Fibroblast of lung (primary cell): ENCODE measurements at places on chromosomes 1 and 21. TPM values are rescaled to one million over a fixed set of nuclear protein-coding genes. Genes with fewer than 3 reads are reported as not detected.

DNA sequence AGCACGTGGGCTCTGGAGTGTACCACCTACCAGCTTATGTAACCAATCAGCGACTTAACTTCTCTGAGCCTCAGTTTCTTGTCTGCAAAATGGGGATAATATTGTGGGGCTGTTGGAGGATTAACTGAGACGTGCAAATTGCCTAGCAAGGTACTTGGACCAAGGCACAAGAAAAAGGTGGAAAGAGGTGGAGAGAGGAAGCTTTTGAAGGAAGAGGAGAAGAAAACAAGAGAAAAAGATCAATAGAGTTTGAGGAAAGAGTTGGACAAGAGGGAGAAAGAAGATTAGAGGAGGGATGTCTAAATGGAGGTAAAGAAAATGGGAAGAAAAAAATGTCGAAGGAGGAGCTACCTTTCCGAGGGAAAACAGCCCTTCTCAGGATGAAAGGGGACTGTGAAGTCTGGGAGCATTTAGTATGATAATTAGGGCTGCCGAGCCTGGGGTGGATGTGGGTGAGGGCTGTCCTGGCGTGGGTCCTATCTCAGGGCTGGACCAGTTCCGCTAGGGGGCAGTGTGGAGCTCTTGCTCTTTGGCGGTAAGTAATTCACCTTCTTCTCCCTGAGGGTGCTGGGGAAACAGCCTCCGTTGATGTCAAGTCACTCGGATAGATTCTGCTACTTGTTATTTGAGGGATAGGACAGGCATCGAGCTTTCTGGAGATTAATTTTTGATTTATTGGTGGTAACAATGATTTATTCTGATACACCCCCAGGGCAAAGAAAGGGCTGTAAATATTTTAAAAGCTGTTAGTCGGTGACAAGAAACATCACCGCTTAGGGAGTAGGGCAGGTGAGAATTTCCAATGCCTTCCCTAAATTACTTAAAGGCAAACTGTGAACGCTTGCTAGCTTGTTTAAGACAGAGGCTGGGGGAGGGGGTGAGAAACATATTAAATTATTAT lies 79.0 kb upstream of the NFASC start:
- DNase-seq, result peak; percentile 51
- H3K4me1 ChIP-seq, result no peaks in the 10 kb centered on the region
- peaks cover 5% of the 10 kb centered on the region for H3K27me3 ChIP-seq

DNA sequence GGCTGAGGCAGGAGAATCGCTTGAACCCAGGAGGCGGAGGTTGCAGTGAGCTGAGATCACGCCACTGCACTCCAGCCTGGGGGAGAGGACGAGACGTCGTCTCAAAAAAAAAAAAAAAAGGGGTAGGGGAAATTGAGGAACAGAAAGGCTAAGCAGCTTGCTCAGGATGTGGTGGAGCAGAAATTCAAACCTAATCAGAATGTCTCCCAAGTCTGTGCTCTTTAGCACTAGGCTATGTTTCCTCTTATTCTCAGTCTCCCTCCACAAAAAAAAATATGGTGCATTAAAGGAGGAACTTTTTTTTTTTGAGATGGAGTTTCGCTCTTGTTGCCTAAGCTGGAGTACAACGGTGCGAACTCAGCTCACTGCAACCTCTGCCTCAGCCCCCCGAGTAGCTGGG lies 114.2 kb downstream of the SLC16A1 start:
- no peak overlapping the region for H3K27ac ChIP-seq
- H3K4me3 ChIP-seq, result no peak overlapping the region
- no peaks in the 10 kb centered on the region for H3K4me1 ChIP-seq
- peaks cover 4% of the 10 kb centered on the region for H3K27me3 ChIP-seq

- no peaks in the 10 kb centered on the region for H3K27me3 ChIP-seq
- no peak overlapping the region for H3K4me3 ChIP-seq
- H3K4me1 ChIP-seq, result no peaks in the 10 kb centered on the region
- no peak overlapping the region for H3K27ac ChIP-seq
- peaks cover 85% of the 10 kb centered on the region for H3K36me3 ChIP-seq
Observed at GRCh38 chr21:45998276-45998701, 16.7 kb downstream of the COL6A1 start.

DNA sequence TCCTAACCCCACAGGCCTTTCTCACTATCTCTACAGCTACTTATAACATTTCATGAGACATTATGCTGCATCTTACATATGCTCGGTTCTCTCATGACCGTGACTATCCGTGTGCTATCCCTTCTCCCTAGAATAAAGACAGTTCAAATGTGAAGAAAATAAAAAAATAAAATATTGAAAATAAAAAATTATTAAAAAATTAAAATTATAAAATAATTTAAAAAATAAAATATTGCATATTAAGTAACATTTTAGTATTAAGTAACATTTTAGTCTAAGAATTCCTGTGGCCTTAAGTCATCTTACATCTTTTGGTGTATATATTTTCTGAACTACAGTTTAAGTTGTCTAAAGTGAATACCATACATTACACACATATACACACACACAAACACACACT lies 415.5 kb downstream of the DPYD start:
- no peaks in the 10 kb centered on the region for H3K27me3 ChIP-seq
- H3K4me3 ChIP-seq, result no peak overlapping the region
- H3K27ac ChIP-seq, result no peak overlapping the region

GRCh38 chr1:94602316-94602715 lies 60.8 kb upstream of the F3 start:
- H3K27me3 ChIP-seq, result no peaks in the 10 kb centered on the region
- no peak overlapping the region for H3K27ac ChIP-seq
- H3K4me1 ChIP-seq, result peaks cover 4% of the 10 kb centered on the region
- H3K36me3 ChIP-seq, result no peaks in the 10 kb centered on the region
- no peak overlapping the region for H3K4me3 ChIP-seq

DNA sequence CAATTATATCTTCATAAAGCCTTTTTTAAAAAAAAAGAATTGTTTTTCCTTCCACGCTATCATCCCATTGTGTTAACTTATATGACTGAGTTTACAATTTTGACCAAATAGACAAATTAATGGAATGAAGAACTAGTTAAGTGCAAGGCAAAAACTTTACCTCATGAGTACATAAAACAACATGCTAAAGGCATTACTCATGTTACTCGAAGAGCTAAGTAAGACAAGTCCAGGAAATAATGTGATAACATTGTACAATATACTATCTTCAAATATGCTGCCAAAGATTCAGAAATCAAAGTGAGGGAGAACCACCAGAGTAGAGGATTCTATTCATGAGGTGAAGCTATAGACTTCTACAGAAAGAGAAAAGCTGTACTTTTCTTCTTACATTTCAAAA lies 24.2 kb upstream of the DYNLT5 start:
- H3K4me1 ChIP-seq, result peaks cover 3% of the 10 kb centered on the region
- H3K27me3 ChIP-seq, result no peaks in the 10 kb centered on the region
- H3K36me3 ChIP-seq, result no peaks in the 10 kb centered on the region
- no peak overlapping the region for H3K27ac ChIP-seq

DNA sequence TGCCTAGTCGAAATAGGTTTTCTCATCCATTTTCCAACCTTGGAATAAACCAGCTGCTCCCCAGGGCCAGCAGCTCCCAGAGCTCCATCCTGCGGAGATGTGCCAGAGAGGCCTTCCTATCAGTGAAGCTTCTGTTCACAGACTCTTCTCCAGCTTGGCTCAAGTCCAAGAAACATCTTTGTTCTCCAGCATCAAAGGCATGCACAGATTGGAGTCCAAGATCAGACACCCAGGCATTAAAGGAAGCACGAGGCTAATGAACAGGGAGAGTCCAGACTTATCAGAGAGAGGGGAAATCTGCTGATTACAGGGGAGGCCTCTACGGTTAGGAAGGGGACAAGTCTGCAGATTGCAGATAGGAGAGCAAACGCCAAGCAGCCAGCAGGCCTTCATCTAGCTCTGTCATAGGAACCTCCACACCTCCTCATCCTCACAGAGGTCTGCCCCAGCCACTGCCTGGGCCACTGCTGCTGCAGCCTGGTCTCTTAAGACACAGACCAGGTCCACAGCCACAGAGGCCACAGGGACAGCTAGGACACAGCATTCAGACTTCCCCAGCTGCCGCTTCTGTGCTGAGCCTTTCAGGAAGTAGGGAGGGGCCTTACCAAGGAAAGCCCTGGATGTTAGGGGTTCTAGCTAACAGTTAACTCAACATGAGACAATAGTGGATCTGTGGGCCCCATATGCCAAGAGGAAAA lies 3.4 kb downstream of the PRR9 start:
- DNase-seq, result no peak
- no peaks in the 10 kb centered on the region for H3K4me1 ChIP-seq
- no peaks in the 10 kb centered on the region for H3K27me3 ChIP-seq
- no peak overlapping the region for H3K4me3 ChIP-seq
- H3K27ac ChIP-seq, result no peak overlapping the region

- H3K4me3 ChIP-seq, result no peak overlapping the region
- peaks cover 2% of the 10 kb centered on the region for H3K36me3 ChIP-seq
- no peaks in the 10 kb centered on the region for H3K27me3 ChIP-seq
- H3K4me1 ChIP-seq, result peaks cover 4% of the 10 kb centered on the region
- no peak for DNase-seq
- H3K27ac ChIP-seq, result no peak overlapping the region
Observed at GRCh38 chr21:42980312-42981213, 6.2 kb downstream of the PKNOX1 start.

GRCh38 chr1:169298441-169298840 lies 69.2 kb downstream of the NME7 start:
- H3K4me1 ChIP-seq, result no peaks in the 10 kb centered on the region
- H3K36me3 ChIP-seq, result no peaks in the 10 kb centered on the region
- DNase-seq, result no peak
- H3K27me3 ChIP-seq, result no peaks in the 10 kb centered on the region

GRCh38 chr21:46356494-46357334 lies 32.8 kb downstream of the PCNT start:
- H3K27ac ChIP-seq, result no peak overlapping the region
- no peaks in the 10 kb centered on the region for H3K27me3 ChIP-seq
- H3K36me3 ChIP-seq, result peaks cover 23% of the 10 kb centered on the region
- no peak overlapping the region for H3K4me3 ChIP-seq

DNA sequence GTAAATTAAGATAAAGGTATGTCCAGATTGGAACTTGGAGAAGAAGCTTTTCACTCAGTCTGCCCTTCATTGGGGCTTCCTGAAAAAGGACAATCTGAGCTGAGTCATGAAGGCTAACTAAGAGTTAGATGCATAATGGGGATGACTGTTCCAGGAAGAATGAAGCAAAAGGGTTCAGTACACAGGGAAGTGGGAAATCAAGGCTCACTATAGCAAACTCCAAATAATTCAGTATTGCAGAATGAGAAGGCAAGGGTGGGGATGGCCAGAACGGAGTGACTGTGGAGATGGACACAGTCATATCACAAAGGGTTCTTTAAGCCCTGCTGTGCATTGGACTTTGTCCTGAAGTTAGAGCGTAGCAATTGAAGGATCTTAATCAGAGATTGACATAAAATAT lies 158.3 kb downstream of the FGGY start:
- DNase-seq, result peak; percentile 85
- H3K36me3 ChIP-seq, result no peaks in the 10 kb centered on the region
- peaks cover 4% of the 10 kb centered on the region for H3K4me1 ChIP-seq
- H3K27ac ChIP-seq, result no peak overlapping the region

DNA sequence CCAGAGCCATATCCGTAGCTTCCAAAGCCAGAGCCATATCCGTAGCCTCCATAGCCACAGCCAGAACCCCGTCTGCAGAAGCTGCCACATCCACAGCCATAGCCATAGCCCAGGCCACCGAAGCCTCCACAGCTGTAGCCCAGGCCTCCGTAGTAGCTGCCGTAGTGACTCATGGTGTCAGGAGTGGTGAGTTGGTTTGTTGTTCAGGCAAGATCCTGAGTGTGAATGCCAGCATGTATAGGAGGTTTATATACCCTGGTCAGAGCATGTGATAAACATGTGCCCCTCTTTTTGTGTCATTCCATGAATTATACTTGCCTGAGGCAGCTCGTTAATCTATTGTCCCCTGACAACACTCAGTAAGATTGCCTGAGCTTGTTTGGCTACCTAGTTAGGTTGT lies at the start of gene KRTAP19-1:
KRTAP19-1 (minus strand) TSS at position 223 of the 400 bp plus-strand sequence; CDS start at position 173, 50 bp downstream.
- H3K27me3 ChIP-seq, result no peaks in the 10 kb centered on the region
- no peak for DNase-seq
- no peaks in the 10 kb centered on the region for H3K4me1 ChIP-seq
- no peaks in the 10 kb centered on the region for H3K36me3 ChIP-seq

GRCh38 chr1:50103615-50104081 lies 5.1 kb upstream of the ELAVL4 start:
- H3K27me3 ChIP-seq, result no peaks in the 10 kb centered on the region
- H3K4me1 ChIP-seq, result no peaks in the 10 kb centered on the region
- no peak overlapping the region for H3K4me3 ChIP-seq
- DNase-seq, result no peak

DNA sequence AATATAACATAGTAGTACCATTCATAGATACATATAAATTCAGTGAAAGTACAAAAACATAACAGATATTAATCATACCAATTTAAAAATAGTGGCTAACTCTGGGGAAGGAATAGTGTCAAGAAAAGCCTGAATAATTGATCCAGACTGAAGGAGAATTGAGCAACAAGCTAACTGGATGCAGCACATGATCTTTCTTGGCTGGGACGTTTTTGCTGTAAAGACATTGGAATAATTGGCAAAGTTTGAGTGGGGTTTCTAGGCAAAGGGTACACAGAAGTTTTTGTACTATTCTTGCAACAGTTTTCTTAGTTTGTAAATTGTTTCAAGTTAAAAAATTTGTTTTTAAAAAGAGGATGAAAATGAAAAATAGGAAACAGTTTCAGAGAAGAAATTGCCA lies 2.6 kb upstream of the SH3GLB1 start:
- no peaks in the 10 kb centered on the region for H3K36me3 ChIP-seq
- peak; percentile 67 for DNase-seq
- H3K4me1 ChIP-seq, result no peaks in the 10 kb centered on the region

DNA sequence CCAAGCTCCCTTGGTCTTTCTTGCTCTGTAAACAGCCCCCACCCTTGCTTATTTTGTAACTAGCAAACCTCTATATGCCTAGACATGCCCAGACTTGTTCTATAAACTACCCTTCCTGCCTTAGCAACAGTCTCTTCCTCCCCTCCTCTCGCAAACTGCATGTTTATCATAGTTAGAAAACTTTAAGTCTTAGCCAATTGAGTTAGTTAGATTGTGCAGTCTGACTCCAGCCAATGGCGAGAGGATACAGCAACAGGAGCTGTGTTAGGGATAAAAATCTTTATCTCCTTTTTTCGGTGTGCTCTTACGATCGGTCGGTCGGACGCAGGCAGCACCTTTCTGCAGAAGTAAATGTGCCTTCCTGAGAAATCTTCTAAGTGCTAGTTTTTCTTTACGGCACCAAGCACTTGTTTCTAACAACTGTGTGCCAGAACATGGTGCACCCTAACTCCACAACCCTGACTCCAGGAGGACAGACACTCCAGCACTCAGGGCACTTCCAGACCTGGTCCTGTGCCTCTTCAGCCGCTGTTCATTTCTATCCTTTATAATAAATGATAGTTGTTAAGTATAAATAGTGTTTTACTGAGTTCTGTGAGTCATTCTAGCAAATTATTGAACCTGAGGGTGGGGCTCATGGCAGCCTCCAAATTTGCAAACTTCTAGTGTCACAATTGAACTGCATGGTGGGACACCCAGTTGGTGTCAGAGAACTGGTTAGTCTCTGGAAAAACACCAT lies 25.7 kb upstream of the GNG4 start:
- no peaks in the 10 kb centered on the region for H3K27me3 ChIP-seq
- H3K27ac ChIP-seq, result no peak overlapping the region
- H3K4me3 ChIP-seq, result no peak overlapping the region
- no peaks in the 10 kb centered on the region for H3K36me3 ChIP-seq
- peak; percentile 65 for DNase-seq

- no peak overlapping the region for H3K27ac ChIP-seq
- peaks cover 2% of the 10 kb centered on the region for H3K36me3 ChIP-seq
- H3K27me3 ChIP-seq, result no peaks in the 10 kb centered on the region
Observed at GRCh38 chr1:196685506-196685905, 33.7 kb downstream of the CFH start.

Gene MTARC2
- 9.0 and 12.6 TPM in 2 replicates for total RNA-seq

Gene CELSR2
- total RNA-seq, result 3.1 and 3.5 TPM in 2 replicates

Gene ZFP69B
- 1.3 and 2.5 TPM in 2 replicates for total RNA-seq

Gene LRRC53
- not detected in 2 replicates for total RNA-seq

Gene AVPR1B
- not detected in 2 replicates for total RNA-seq

Gene KRTAP12-2
- not detected in 2 replicates for total RNA-seq

Gene SPSB1
- total RNA-seq, result 20.0 and 20.6 TPM in 2 replicates

Gene DCDC2B
- total RNA-seq, result not detected in 2 replicates

Gene NR5A2
- not detected in 2 replicates for total RNA-seq

Gene GPX7
- total RNA-seq, result 18.7 and 30.6 TPM in 2 replicates

Gene TNFAIP8L2
- total RNA-seq, result not detected in 2 replicates
